Renal cortical epithelial cell (primary cell): ENCODE measurements at places on chromosomes 3 and 15. TPM values are rescaled to one million over a fixed set of nuclear protein-coding genes. Genes with fewer than 3 reads are reported as not detected.

Gene SH2D7
- total RNA-seq, result not detected in 2 replicates

Gene WWTR1
- 187 and 209 TPM in 2 replicates for total RNA-seq

GRCh38 chr3:194137008-194137505 lies 1.1 kb downstream of the HES1 start:
- peak; percentile 43 for DNase-seq

Gene HYAL1
- total RNA-seq, result 7.3 and 22.8 TPM in 2 replicates

DNA sequence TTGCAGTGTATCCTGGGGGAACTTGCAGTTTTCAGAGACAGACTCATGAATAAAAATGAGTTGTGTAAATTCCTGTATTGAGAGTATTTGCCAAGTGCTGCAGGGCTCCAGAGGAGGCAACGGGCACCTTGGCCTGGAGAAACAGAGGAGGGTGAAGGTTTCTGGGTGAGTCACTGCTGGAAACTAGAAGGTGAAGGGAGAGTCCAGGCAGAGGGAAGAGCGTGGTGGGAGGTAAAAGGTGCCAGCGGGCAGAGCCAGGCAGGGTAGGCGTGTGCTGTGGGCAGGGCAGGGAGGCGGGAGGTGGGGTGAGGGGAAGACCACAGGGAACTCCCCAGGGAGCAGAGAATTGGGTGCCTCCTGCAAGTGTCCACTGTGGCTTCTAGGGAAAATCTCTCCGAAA lies 120.8 kb downstream of the SLCO3A1 start:
- DNase-seq, result peak; percentile 90

DNA sequence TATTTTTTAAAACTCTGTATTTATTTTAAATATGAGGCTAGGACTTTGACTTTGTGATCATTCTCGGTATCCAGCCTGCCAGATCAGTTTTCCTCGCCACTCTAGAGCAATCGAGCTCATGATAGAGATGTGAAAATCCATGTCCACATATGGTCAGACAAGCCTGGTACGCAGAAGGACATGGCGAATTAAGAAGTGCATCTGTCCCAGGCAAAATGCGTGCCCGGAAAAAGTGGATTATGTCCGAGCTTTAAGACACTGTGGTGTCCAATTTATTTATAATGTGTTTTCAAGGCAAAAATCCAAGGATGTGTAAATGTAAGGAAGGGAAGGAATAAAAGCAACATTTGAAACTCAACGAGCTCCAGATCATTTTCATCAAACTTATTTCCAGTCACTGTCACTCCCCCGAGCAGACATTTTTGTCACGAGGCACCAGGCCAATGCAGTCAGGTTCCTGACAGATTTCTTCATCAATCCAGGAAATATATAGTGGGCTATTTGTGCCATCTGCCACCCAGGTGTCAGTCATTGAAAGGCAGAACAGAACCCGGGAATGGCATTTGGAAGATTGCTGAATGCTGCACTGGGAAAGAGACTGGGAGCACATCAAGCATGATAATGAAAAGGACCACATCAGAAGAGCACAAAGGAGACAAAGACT lies 825.7 kb downstream of the SQOR start:
- no peak for DNase-seq

DNA sequence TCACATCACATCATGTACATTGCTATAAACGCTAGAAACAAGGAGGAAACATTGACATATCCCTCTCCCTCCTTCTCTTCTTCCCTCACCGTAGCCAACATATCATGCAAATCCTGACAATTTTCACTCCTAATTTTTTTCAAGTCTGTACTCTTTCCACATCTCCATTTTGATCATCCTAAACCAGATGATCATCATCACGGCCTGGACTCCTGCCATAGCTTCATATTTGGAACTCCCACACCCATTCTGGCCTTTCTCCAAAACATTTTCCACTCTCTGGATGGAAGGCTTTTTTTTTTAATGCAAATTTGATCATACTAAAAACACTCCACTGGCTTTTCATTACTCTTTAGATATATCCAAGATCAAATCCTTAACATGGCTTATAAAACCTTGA lies 248.0 kb upstream of the CNTN3 start:
- DNase-seq, result no peak

DNA sequence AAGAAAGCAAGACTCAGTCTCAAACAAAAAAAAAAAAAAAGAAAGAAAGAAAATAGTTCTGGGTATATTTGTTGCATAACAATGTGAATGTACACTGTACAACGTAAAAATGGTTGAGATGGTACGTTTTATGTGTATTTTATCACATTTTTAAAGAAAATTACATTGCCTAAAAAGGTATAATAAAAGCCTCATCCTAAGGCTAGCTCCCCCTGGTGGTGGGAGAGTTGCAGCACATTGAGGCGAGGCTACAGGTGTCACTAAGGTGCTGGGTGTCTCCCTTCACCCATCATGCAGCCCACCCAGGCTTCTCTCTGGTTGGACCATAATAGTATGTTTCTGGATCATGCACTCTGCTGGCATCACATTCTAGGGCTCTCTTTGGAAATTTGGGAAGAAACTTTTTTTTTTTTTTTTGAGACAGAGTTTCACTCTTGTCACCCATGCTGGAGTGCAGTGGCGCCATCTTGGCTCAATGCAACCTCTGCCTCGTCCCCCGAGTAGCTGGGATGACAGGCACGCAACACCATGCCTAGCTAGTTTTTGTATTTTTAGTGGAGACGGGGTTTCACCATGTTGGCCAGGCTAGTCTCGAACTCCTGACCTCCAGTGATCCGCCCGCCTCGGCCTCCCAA lies 12.4 kb upstream of the RAB11A start:
- DNase-seq, result peak; percentile 46

DNA sequence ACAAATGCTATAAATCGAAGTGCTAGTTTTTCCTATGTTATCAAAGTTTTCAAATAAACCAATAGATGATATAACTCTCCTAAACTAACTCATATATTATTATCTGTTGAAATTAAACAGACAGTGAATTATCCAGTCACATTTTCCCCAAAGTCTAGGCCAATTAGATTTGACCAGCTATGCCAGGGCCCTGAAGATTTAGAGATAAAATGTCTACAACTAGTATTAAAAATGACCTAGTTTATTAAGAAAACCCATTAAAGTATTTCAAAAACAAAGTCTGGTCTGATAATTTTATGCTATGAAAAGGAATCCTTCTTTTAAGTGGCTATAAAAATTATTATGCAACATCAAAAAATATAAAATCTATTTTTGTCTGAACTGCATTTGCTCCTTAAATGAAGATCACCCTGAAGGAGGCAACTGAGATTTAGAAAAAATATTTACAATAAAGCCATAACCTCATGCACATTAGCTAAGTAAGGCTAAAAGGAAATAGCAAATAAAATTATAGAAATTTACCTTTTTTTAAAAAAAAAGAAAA lies 83.4 kb upstream of the MEX3B start:
- DNase-seq, result no peak

GRCh38 chr15:67180514-67181191 lies 73.8 kb downstream of the AAGAB start:
- DNase-seq, result no peak

DNA sequence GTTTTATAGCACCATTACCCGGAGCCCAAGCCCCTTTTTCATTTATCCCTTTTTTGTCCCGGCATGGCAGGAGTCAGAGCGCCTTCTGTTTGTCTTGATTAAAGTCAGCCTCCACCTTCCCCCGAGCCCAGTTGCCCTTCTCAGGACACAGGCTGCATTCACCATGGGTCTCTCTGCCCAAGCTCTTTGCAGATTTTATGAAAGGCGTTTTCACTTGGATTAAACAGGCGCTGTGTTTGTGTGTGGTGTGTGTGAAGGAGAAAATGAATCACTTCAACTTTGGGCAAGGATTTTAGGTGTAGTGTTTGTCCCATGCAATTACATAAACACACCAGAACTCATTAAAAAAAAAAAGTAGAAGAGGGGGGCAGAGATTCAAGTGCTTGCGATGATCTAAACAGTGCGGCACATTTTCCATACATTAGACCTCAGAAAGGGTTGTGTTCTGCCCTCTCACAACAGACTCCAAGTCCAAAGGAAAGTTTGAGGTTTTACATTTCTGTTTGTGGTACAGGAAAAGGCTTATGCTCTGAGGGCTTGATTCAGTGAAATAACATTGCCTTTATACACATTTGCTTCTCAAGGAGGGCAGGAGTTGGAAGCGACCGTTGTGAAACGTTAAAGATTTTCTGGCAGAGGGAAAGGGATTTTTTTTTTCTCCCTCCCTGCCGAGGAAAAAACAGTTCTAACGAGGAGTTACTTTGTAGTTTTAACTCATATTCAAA lies 14.5 kb upstream of the IL16 start:
- DNase-seq, result no peak

DNA sequence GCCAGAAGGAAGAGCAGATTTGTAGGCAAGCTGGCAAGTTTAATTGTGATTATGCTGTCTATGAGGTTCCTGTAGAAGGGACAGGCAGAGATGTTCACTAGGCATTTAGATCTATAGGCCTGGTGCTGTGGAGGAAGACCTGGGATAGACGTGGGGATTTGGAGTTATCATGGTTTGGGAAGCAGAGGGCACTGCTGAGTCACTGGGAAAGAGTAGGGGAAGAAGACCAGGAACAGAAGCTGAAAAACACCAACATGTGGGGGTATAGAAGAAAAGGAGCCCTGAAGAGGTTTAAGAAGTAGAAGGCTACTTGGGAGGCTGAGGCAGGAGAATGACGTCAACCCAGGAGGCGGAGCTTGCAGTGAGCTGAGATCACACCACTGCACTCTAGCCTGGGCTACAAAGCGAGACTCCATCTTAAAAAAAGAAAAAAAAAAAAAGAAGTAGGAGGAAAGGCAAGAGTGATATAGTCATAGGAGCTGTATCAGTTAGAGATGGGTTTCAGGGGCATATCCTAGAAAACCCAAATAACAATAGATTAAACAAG lies 19.3 kb downstream of the GRK7 start:
- DNase-seq, result no peak

DNA sequence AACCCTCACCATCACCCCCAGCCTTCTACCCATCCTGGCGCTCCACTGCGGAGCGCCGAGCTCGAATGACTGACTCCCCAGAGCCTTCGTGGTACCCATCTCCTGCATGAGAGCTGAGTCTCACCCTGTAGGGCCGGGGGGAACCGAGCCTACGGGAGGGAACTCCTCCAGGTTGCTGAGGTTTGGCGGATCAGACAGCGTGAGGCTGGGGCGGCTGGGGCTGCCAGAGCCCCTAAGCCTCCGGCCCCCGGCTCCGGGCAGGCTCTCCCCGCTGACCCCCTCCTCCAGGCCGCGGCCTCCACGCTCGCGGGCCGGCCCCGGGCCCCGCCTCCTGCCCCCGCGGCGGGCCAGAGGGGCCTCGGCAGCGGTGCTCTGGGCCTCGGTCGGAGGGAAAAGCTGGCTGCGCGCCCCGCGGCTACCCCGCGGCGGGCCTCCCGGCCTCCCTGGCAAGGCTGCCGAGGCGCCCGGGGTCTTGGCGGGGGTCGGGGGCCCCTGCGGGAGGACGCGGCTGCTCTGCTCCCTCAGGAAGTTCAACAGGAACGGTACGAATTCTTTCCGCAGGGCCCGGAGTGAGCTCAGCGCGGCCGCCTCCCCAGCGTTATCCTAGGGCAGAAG lies 643 bp downstream of the CDAN1 start:
- DNase-seq, result no peak

DNA sequence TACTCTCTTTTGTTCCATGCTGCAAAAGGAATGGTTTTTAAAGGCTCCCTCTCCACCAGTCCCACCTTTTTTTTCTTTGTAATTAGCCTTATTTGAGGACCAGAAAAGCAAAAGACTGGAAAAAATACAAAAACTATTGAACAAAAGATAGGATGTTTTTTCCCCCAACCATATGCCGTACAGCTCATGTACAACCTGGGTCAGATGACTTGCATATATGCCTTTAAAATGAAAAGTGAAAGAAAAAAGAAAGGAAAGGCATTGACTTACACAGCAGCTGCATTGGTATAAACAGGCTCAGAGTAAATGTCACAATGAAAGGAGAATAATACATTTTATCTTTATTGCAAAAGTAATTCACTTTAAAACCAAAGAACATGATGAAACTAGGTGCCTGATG lies 69.5 kb upstream of the CMC1 start:
- DNase-seq, result no peak

DNA sequence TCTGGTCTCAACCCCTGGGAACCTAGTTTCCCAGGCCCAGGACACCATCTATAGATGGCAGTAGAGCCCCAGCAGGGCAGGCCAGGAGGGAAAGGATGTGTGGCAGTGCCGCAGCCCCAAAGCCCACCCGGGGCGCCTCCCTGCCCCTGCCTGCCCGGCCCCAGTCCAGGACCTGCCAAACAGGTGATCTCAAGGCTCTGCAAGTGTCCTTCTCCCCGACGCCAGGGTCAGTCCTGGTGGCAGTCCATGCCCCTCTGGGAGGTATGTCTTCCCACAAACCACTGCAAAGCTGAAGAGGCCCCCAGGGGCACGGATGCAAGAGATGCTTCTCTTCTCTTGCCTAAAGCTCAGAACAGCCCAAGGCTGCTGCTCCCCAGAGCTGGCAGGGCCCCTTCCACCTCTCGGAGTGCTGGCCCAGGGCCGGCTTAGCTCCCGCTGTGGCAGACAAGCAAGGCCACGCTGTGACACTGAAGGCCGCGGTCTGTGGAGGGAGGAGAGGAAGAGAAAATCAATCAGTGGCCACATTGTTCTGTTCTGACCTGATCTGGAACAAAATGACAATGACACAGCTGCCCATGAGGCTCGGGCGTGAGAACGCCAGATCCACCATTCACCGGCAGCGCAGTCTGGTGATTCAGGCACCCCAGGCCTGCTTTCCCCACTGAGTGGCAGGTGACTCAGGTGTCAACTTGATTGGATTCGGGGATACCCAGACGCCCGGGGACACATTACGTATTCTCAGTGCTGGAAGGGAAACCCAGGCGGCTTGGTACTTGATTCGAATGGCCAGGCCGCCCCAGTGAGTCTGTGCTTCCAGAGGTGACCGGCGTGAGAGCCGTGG lies 34.0 kb downstream of the KLHL25 start:
- no peak for DNase-seq
